ENCODE measurements at places on chromosomes 7 and 10.

- DNase-seq: peak; percentile 35
Measured at GRCh38 chr10:95266674-95267095, 24.1 kb downstream of the PDLIM1 start.

GRCh38 chr7:148422030-148422429 is 168.5 kb upstream of the C7orf33 start:
- no peak for DNase-seq

GRCh38 chr7:42074076-42074475 is 162.9 kb downstream of the GLI3 start:
- DNase-seq: no peak

DNA sequence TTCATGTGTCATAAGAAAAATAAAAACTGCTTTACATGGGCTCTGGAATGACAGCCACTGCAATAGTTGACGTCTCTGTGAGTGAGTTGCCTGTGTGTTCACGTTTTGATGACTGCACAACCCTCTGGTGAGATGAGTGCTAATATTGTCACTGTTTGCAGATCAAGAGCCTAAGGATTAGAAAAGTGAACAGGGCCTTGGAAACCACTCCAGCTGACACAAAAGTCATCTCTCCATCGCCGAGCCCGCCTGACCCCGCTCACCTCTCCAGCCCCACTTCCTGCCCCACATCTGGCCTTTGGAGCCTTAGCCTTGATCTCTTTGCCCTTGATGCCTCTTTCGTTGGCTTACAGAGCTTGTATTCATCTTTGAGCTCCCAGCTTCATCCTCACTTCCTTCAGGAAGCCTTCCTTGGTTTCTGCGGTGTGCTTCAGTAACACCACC is 351.7 kb downstream of the TCERG1L start:
- DNase-seq: no peak

GRCh38 chr7:137086896-137087295 is 218.4 kb downstream of the CHRM2 start:
- no peak for DNase-seq
